Panc1 (cell line): ENCODE measurements at places on chromosomes 12 and 14. TPM values are rescaled to one million over a fixed set of nuclear protein-coding genes. Genes with fewer than 3 reads are reported as not detected.

DNA sequence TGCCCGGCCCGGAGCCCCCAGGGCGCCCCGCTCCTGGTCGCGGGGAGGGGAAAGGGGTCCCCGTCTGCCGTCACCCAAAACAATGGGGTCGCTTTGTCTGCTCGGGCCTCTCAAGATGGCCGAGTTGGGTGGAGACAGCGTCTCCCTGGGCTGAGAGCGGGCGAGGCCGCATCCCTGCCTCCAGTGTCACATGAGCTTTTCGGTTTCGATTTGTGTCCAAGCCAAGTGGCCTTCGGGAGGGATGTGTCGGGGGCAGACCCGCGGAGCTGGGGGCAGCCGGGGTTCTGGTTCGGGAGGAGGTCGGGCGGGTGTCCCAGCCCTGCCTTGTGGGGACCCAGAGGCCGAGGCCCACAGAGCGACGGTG, 790 bp downstream of the DYNC1H1 start:
- H3K4me3 ChIP-seq, result peak overlapping the region; percentile 87
- DNase-seq, result no peak
- H3K4me1 ChIP-seq, result peaks cover 18% of the 10 kb centered on the region
- no peaks in the 10 kb centered on the region for H3K27me3 ChIP-seq
- no peaks in the 10 kb centered on the region; the same call in 1 of the 2 replicates for H3K36me3 ChIP-seq
- peak overlapping the region; percentile 86 for H3K27ac ChIP-seq

- no peaks in the 10 kb centered on the region for H3K4me1 ChIP-seq
- no peaks in the 10 kb centered on the region for H3K27me3 ChIP-seq
- no peak overlapping the region for H3K4me3 ChIP-seq
- H3K27ac ChIP-seq, result no peak overlapping the region
- no peak for DNase-seq
Observed at GRCh38 chr12:56071648-56072047, 8.3 kb upstream of the ERBB3 start.

DNA sequence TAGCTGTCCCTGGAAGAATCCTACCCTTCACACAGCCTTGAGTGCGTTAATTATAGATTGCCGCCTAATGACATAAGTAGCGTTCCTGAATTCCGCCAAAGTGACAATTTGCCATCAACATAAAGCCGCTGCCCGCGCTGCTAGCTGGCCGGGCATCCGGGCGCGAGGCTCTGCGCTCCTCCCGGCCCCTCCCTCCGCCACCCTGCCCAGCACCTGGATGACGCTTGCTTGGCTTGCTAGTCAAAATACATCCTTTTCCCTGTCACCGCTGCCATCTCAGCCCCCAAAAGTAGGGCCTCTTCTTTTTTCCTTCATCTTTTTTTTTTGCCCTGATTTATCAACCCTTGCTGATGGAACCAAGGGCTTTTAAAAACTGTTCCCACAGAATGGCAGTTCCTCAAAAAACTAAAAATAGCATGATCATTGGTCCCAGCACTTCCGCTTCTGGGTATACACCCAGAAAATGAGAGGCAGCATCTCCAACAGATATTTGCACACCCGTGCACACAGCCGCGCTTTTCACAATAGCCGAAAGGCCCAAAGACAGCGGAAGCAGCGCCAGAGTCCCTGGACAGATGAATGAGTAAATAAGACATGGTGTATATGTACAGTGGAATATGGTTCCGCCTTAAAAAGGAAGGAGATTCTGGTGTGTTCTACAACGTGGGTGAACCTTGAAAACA, 235.2 kb downstream of the BCL11B start:
- H3K27me3 ChIP-seq, result no peaks in the 10 kb centered on the region
- no peak overlapping the region for H3K27ac ChIP-seq
- H3K4me3 ChIP-seq, result no peak overlapping the region
- H3K36me3 ChIP-seq, result no peaks in the 10 kb centered on the region
- no peak for DNase-seq

DNA sequence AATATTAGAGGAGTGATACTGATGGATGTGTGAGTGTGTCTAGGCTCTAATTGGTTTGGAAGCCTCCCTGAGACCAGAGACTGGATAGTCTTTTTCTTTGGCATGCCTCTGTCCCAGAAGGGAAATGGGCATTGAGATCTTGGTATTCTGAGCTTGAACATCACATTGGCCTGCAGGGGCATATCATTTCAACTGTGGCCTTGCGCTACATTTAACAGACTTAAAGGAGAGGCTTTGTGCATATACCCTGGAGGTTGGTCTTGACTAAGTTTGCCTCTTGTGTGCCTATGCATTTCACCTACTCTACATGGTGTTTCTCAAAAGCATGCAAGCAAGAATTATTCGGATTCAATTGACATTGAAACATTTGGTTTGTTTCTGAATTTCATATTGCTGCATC, 185.4 kb downstream of the TMTC2 start:
- H3K27ac ChIP-seq, result no peak overlapping the region
- no peak overlapping the region for H3K4me3 ChIP-seq
- no peaks in the 10 kb centered on the region for H3K36me3 ChIP-seq
- no peak for DNase-seq

- H3K4me1 ChIP-seq, result peaks cover 22% of the 10 kb centered on the region
Observed at GRCh38 chr12:27778206-27778605, 1.8 kb upstream of the KLHL42 start.

- peak; percentile 64 for DNase-seq
- H3K4me3 ChIP-seq, result no peak overlapping the region
- no peaks in the 10 kb centered on the region for H3K36me3 ChIP-seq
- no peak overlapping the region for H3K27ac ChIP-seq
- H3K27me3 ChIP-seq, result peaks cover 12% of the 10 kb centered on the region; the same call in 1 of the 2 replicates
- no peaks in the 10 kb centered on the region for H3K4me1 ChIP-seq
Observed at GRCh38 chr12:30847259-30847658, 79.3 kb upstream of the TSPAN11 start.

- no peak overlapping the region for H3K4me3 ChIP-seq
- H3K27ac ChIP-seq, result no peak overlapping the region
- H3K27me3 ChIP-seq, result no peaks in the 10 kb centered on the region
- no peak for DNase-seq
Observed at GRCh38 chr12:105977652-105978051, 161.1 kb downstream of the NUAK1 start.

GRCh38 chr14:54108481-54109471, 152.2 kb upstream of the BMP4 start:
- no peaks in the 10 kb centered on the region for H3K36me3 ChIP-seq
- H3K4me1 ChIP-seq, result no peaks in the 10 kb centered on the region
- no peak overlapping the region for H3K4me3 ChIP-seq
- no peak for DNase-seq
- H3K27ac ChIP-seq, result no peak overlapping the region
- no peaks in the 10 kb centered on the region for H3K27me3 ChIP-seq

DNA sequence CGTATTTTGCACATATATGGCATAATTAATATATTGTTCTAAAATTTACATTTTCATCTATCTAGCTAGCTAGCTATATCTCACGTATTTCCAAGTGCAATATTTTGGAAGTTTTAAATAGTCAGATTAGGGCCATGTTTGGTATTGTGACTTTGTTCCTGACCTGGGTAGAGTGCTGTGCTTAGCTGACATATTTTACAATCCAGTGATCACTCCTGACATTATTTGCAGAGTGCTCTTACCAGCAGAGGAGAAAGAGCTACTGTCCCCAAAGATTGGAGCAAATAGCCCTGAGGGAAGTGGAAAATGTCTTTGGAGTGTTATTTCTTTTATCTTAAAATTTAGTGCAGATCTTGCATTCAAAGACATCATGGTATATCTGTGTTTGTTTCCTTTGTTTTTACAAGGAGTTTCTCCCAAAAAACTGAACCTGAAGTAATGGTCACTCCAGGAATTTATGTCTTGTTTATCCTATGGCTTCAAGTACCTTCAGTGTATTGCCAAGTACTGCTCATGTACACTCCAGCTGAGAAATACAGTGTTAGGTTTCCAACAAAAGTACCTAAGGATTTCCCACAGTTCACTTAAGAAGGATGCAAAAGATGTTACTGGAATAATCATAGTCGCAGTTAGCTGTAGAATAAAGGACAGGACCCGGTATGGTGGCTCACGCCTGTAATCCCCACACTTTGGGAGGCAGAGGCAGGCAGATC, 49.4 kb upstream of the PSMA6 start:
- H3K27ac ChIP-seq, result no peak overlapping the region
- H3K4me3 ChIP-seq, result no peak overlapping the region
- DNase-seq, result no peak
- no peaks in the 10 kb centered on the region for H3K36me3 ChIP-seq
- no peaks in the 10 kb centered on the region for H3K4me1 ChIP-seq
- H3K27me3 ChIP-seq, result no peaks in the 10 kb centered on the region

DNA sequence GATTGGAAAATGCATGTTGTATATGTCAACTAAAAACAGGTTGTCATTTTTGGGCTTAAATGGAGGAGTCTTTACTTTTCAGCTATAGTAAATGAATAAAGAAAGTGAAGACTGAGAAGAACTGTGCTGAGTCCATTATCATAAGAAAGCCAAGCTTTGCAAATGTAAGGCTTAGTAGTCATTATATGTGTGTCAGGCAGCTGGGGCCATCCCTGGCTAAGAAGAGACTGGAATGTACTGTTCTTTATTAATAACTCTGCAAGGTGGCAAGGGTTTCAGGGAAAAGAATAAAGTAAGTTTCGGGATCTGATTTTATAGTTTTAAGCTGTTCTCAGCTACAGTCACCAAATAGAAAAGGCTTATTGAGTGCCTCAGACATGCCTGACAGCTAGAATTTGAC, 48.7 kb downstream of the SRGAP1 start:
- no peak for DNase-seq
- H3K27me3 ChIP-seq, result no peaks in the 10 kb centered on the region
- no peak overlapping the region for H3K4me3 ChIP-seq
- H3K36me3 ChIP-seq, result no peaks in the 10 kb centered on the region
- peaks cover 47% of the 10 kb centered on the region for H3K4me1 ChIP-seq

DNA sequence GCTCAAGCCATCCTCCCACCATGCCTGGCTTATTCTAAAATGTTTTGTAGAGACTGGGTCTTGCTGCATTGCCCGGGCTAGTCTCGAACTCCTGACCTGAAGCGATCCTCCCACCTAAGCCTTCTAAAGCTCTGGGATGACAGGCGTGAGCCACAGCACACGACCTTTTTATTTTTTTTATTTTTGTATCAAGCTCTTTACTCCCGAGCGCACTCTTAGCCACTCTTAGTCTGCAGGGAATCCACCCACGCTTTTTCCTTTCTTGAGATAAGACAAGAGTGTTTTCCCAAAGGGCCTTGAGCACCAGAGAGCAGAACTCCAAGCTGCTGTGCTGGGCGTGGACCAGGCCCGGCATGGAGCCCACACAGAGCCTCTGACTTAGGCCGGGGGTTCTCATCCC, 23.4 kb downstream of the MAP1LC3B2 start:
- no peaks in the 10 kb centered on the region for H3K27me3 ChIP-seq
- H3K4me1 ChIP-seq, result no peaks in the 10 kb centered on the region
- H3K36me3 ChIP-seq, result no peaks in the 10 kb centered on the region
- H3K4me3 ChIP-seq, result no peak overlapping the region

The TMEM63C gene
- 2.4 TPM for total RNA-seq

The PPP1R36 gene
- total RNA-seq, result 0.69 TPM

The PZP gene
- total RNA-seq, result not detected

The SOAT2 gene
- not detected for total RNA-seq

The TRIM9 gene
- 0.44 TPM for total RNA-seq

The RND1 gene
- 0.44 TPM for total RNA-seq

The FOXN4 gene
- 0.08 TPM for total RNA-seq
